ENCODE measurements at places on chromosomes 11 and 22.
A peak's percentile ranks its signal among the peaks of the same experiment; 100 is the strongest.

DNA sequence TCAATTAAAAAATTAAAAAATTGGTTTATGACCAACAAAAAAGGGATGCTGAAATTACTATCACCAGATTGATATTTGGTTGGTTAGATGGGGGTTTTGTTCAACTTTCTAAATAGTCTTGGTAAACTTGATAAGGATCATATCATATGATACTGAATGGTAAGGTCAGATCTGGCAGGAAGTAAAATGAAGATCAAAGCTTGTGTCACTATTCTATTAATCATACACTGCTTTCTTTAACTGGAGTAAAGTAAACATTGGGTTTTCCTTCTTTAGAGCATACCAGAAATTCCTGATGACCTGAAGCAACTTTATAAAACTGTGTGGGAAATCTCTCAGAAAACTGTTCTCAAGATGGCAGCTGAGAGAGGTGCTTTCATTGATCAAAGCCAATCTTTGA is 40.2 kb downstream of the RRM1 start:
- no peak for DNase-seq

DNA sequence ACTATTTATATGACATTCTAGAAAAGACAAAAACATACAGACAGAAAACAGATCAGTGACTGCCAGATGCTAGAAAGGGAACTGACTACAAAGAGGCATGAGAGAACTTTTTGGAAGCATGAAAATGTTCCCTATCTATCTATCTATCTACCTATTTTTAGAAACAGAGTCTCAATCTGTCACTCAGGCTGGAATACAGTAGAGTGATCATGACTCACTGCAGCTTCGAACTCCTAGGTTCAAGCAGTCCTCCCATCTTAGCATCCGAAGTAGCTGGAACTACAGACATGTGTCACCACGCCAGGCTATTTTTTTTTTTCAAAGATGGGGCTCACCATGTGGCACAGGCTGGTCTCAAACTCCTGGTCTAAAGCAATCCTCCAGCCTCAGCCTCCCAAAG is 6.9 kb downstream of the SBF2 start:
- no peak for DNase-seq

GRCh38 chr22:41780746-41781505 is 19.6 kb upstream of the CCDC134 start:
- no peak for DNase-seq

- no peak for DNase-seq
Measured at GRCh38 chr11:84634309-84634708, 992.8 kb downstream of the DLG2 start.

GRCh38 chr11:10394229-10395101 is 60.6 kb upstream of the AMPD3 start:
- DNase-seq: no peak

DNA sequence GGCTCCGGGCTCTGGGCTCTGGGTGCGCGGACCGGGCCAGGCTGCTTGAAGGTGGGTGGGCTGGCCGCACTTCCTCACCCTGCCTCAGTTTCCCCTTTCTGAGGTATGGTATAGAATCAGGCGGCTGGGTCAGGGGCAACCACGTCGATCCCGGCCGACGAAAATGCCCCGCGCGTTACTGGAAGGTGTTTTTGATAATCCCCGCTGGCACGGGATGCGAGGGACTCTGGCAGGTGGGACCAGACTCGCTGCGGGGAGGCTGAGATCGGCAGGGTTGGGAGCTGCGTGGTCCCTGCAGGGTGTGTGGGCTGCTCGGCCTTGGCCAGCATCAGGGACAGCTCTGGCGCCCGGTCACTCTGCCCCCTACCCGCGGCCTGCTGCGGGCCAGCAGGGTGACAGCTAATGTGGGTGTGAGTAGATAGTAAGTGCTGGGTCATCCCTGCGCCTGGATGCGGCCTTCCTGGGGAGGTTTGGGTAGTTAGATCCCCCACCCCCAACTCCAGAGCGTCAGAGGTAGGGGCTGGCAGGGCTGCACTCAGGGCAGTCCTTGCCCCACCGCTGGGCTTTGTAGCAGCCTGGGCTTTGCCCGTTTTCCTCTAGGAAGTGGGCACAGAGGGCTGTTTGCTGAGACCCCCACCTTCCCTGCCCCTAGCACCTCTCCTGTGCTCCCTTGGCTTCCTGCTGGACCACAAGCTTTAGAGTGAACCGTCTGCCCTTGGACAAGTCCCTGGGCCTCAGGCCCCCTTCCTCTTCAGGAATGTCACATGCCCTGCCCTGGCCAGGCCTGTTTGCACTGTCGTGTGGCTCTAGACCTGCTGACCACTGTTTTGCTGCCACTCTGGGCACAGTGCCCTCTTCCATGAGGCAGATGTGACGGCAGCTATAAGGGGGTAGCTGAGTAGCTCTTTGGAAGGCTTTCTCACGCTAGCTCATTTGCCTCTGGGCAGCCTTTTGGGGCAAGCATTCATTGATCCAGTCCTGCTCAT is 579 bp downstream of the TANGO2 start:
- no peak for DNase-seq

- DNase-seq: no peak
Measured at GRCh38 chr22:40813912-40814315, 5.2 kb downstream of the SLC25A17 start.

DNA sequence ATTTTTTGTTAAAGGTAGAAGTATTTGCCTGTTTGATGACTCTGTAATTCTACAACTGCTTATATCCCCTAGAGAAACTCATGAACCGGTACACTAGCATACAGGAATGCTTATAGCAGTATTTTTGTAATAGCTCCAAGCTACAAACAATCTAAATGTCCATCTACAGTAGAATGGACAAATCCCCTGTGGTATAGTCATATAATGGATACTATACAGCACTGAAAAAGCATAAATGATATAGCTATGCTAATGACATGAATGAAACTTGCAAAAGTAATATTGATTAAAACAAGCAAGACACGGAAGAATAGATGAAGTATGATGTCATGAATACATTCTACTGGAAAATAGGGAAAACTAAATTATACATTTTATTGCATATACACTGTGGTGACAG is 142.9 kb downstream of the CEP164 start:
- DNase-seq: no peak

DNA sequence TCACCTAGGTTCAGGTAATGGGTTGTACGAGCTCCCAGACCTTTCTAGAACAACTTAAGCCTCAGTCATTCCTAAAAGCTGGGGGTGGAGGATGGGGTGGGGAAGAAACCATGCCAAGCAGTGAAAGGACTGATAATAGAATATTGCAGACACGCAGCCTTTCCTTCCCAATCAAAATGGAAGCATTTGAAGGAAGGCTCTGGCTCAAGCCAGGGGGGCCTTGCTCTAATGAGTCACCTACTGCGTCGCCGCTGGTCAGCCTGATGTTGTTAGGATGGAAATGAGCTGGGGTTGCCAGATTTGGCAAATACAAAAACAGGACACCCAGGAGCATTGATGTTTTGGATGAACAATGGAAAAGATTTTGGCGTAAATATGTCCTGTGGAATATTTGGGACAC is 6.2 kb downstream of the SYT12 start:
- no peak for DNase-seq

DNA sequence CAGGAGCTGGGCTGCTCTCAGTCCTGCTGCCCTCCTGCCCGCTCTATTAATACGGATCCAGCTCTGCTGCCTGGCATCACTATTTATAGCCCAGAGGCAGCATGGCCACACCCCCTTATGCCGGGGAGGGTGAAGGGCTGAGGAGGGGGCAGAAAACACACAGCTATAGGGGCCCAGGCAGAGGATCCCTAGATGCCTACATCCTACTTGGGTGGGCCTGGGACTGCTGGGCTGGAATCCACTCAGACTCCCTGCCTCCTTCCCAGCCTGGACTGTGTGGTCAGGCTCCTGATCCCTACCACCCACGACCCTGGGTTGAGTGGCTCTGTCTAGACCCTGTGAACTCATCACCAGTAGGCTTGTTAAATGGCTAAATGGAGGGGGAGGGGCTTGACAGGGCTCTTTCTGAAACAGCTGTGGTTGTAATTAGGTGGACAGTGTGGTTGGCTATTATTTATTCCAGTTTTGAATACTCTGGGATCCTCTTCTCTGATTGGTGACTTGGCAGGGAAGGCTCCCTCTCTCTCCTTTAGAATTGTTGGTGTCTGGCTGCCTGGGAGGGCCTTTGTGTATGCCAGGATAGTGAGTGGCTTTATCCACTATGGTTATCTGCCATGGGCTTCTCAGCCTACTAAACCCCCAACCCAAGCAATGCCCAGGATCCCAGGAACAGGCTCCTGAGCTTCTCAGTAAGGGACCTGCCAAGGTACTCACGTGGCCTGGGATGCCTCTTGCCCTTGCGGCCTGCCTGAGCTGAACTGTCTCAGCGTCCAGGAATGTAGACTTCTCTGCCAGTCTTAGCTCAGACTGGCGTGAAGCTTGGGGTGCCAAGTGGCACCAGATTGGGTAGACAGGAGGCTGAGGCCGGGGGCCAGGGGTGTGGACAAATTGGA is 15.2 kb downstream of the PHLDB1 start:
- DNase-seq: no peak

- DNase-seq: no peak
Measured at GRCh38 chr11:115333949-115334348, 170.3 kb downstream of the CADM1 start.

- no peak for DNase-seq
Measured at GRCh38 chr22:21650823-21651520, 8.9 kb downstream of the SDF2L1 start.

DNA sequence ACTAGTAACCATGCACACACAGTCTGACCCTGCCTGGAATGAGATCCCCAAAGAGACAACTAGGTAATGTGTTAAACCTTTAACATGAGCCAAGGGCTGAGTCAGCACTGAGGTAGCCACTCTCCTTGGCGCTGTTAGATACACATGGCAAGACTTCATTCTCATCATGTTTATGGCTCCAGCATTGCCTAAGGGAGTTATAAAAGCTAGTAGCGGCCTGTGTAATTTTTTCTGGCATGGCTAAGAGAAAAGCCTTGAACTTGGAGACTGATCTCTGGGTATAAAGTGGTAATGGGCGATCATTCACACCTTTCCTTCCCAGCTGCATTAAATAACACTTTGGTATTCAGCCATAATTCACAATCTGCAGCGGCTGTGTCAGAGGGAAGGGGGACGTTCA is 779.7 kb upstream of the LRRC4C start:
- DNase-seq: no peak

GRCh38 chr11:98358551-98358950 is 662.2 kb upstream of the CNTN5 start:
- no peak for DNase-seq

- DNase-seq: no peak
Measured at GRCh38 chr22:32776397-32776796, 25.1 kb upstream of the TIMP3 start.

DNA sequence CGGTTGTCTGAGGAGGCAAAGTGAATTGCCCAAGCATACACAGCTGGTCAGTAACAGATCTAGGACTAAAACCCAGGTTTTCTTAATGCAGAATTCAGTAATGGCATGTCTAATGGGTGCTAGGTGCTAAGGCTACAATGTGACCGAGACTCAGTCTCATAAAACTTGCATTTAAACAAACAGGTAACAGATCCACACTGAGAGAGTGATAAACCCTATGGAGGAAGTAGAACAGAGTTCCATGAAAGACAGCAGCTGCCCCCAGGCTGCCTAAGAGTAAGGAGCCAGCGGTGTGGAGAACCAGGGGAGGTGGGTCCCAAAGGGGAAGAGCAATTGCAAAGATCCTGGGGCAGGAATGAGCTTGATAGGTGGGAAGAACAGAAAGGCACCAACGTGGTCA is 27.3 kb downstream of the MMP13 start:
- DNase-seq: no peak

GRCh38 chr11:32400670-32401369 is 34.5 kb downstream of the WT1 start:
- no peak for DNase-seq

DNA sequence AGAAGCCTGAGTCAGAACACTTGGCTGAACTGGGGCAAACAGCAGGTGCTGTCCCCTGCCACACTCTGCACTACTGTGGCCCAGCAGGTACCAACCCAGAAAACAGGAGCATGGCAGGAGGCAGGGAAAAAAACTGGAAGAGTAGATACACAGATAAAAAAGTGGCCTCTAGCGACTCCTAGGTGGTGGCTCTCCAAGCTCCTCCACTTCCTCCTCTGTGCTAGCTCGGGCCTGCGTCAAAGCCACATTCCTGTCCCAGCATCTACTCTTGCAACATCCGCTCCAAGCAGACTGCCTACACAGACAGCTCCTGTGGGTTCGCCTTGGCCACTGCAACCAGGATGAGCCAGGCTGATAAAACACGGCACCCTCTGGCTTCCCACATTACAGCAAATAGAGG is 6.9 kb downstream of the OR8B12 start:
- peak; percentile 30 for DNase-seq

DNA sequence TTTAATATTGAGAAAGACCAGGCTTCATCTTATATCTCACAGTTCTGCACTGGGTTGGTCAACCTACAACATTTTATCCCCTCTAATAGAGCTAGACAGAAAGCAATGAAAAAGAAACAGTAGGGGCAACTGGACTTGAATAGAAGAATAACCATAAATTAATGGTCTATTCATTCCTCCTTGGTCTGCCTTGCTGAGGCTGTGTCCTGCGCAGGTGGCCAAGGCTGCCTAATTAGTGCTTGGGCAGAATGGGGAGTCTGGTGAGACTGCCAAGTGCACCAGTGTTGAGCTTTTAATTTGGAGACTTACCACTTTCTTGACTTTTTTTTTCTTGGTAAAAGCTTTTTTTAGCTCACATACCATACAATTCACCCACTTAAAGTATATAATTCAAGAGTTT is 35.0 kb upstream of the SPON1 start:
- no peak for DNase-seq

DNA sequence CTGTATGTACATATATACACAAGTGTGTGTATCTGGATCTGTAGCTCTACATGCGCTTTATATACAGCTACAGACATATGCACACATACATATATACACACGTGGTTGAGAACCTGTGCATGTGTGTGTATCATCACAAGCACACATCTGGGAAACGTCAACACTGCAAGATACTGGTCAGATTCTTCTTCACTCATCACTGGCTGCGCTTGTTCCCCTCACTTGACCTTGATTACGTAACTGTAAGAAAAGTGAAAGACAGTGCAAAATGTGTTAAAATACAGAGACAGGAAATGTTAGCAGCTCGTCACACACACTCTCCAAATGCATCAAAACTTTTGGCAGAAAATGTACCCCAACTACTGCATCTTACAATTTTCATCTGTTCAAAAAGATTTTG is 51.9 kb upstream of the MN1 start:
- no peak for DNase-seq

DNA sequence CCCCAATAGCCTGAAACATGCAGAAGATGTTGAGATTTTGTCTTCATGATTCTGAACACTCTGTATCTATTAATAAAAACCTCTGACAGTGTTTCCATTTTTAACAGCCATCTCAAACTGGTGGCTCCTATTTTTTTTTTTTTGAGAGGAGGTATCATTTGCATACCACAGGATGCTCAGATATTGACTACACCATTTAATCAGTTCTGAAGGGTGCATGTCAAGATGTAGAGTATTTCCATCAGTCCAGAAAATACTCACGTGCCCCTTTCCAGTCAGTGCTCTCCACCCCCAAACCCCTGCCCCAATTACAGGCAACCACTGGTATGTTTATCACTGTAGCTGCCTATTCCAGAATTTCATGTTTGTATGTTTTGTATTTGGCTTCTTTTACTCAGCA is 85.3 kb upstream of the SORL1-AS1 start:
- DNase-seq: no peak

Data from H7 (cell line).